Activated gamma-delta T cell (primary cell): ENCODE measurements at places on chromosomes 6 and 20.

GRCh38 chr20:38152621-38153221 lies 12.3 kb downstream of the TGM2 start:
- DNase-seq, result no peak

- no peak for DNase-seq
These were observed 46.7 kb upstream of the IRF4 start for GRCh38 chr6:344816-345340.

DNA sequence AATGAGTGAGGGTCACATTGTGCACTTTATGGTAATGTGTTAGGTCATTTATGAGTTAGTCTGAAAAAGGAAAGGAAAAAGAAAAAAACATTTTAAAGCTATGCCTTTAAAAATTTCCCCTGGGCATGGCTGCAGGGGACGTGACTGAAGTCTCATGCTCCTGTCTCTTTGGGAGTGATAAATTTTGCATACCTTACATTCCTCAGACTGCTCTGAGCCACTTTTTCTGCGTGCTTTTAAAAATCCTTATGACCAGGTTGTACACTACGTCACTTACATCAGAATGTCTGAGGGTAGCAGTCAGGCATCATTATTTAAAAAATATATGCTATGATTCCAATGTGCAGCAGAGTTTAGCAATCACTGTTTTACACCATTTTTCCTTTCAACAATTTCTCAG lies 121.2 kb downstream of the RFPL4B start:
- no peak for DNase-seq

GRCh38 chr6:164066335-164066734 lies 651.8 kb downstream of the QKI start:
- no peak for DNase-seq

DNA sequence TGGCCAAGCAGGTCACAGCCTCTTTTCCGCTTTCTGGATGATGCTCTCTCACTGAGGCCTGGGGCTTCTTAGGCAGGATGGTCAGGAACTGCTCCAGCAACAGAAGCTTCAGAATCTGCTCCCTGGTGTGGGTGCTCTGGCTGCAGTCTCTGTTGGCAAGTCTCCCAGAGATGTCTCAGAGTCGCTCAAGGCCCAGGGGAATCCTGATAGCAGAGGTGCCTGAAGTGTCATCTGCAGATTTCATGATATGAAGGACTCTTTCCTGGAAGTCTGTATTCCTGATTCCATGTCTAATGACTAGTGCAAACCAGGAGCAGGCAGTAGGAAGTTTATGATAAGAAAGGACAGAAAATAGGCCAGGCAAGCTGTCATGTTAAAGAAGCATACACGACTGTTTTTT lies 20.3 kb downstream of the ZSCAN31 start:
- no peak for DNase-seq

GRCh38 chr6:133047065-133047665 lies 194.0 kb upstream of the EYA4 start:
- no peak for DNase-seq

- DNase-seq, result no peak
These were observed 94.7 kb upstream of the PLCB4 start for GRCh38 chr20:8974009-8974708.

DNA sequence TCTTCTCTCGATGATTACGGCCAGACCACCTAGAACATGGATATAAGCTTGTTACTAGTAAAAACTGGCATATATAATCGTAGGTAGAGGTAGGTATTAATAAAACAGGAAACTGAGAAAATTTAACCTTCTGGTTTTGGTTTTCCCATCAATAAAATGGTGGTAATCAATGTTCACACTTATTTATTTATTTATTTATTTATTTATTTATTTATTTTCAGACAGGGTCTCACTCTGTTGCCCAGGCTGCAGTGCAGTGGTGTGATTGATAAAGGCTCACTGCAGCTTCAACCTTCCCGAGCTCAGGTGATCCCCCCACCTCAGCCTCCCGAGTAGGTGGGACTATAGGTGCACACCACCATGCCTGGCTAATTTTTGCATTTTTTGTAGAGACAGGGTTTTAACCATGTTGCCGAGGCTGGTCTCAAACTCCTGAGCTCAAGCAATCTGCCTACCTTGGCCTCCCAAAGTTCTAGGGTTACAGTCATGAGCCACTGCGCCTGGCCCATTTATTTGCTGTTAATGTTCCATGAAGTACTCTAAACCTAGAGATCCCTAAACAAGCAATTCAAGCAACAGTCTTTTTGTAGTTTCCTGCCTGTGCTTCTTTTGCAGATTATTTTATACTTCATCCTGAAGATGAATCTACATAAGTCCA lies 11.5 kb downstream of the TOMM6 start:
- DNase-seq, result no peak

DNA sequence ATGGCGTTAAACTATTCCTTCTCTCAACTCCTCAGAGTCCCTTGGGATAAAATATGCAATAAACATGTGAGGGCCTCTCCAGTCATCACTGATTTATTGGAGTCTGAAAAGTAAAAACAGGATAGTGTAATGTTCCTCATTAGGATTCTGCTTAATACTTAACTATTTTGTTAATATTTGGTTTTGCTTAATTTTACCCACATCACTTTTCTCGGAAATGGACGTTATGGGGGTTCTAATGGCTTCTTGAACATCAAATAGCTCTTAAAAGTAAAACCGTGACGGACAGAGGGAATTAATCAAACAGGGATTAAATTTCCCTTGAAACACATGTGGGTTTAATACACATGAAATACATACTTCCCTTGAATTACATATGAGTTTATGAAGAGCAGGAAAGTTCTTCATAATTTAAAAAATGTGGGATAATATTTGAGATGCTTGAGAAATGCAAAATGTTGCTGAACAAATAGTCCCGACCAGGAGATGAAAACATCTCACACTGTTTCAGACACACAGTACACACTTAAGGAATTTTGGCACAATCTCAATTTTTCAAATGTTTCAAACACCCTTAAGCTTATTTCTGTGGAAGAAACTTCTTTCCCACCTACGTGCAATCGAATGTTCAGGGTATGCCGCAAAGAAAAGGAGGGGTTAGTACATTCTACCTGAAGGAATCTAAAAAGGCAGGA lies 38.4 kb upstream of the EIF2S2 start:
- DNase-seq, result no peak

DNA sequence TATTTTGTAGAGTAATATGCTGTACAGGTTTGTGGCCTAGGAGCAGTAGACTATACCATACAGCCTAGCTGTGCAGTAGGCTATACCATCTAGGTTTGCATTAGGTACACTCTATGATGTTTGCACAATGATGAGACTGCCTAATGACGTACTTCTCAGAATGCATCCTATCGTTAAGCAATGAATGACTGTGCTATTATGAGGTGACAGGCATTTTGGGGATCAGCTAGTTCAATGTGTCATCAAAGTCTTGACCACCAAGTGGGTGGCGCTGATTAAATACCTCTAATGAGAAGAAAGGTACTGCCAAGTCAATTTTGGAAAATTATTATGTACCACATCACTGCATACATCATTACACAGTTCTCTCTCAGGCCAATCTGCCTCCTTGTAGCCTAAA lies 190.2 kb downstream of the BACH2 start:
- DNase-seq, result no peak

GRCh38 chr20:2005359-2005758 lies 11.5 kb upstream of the PDYN start:
- DNase-seq, result no peak

- DNase-seq, result no peak
These were observed 5.3 kb upstream of the TNFAIP3 start for GRCh38 chr6:137861550-137862337.

GRCh38 chr6:20954315-20954714 lies 420.1 kb downstream of the CDKAL1 start:
- no peak for DNase-seq

GRCh38 chr20:32762754-32763201 lies 593 bp downstream of the DNMT3B start:
- DNase-seq, result no peak

DNA sequence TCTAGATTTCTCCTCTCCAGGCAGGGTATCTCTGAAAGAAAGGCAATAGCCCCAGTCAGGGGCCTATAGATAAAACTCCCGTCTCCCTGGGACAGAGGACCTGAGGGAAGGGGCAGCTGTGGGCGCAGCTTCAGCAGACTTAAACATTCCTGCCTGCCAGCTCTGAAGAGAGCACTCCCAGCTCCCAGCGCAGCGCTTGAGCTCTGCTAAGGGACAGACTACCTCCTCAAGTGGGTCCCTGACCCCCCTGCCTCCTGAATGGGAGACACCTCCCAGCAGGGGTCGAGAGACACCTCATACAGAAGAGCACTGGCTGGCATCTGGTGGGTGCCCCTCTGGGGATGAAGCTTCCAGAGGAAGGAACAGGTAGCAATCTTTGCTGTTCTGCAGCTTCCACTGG lies 556.9 kb downstream of the EPM2A start:
- no peak for DNase-seq

GRCh38 chr6:42304053-42304712 lies 86.5 kb upstream of the MRPS10 start:
- no peak for DNase-seq

DNA sequence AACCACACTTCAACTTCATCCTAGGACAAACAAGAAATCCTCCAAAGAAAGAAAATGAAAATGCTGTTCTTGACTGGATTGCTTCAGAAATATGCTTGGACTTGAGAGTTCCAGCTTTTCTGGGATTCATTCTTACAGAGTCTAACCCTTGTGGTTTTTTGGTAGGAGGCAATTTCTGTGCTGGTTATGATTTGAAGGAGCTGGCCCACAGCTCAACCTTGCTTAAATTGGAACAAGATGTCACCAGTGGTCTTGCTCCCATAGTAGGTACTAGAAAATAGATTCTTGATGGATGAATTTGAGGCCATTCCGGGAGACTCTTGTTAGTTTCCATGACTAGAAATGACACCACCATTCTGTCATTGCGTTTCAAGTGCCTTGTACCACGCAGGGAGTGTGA lies 54.3 kb upstream of the BMP6 start:
- no peak for DNase-seq

- no peak for DNase-seq
These were observed 263.8 kb downstream of the C6orf118 start for GRCh38 chr6:165045631-165046030.
